Naive thymus-derived CD8-positive, alpha-beta T cell (primary cell): ENCODE measurements at places on chromosomes 4 and X. TPM values are rescaled to one million over a fixed set of nuclear protein-coding genes. Genes with fewer than 3 reads are reported as not detected.
A peak's percentile ranks its signal among the peaks of the same experiment; 100 is the strongest.

GRCh38 chr4:4524364-4524763 lies 17.5 kb downstream of the STX18 start:
- peaks cover 4% of the 10 kb centered on the region for H3K36me3 ChIP-seq
- H3K27ac ChIP-seq: peak overlapping the region; percentile 78
- H3K27me3 ChIP-seq: no peaks in the 10 kb centered on the region
- peak overlapping the region; percentile 59 for H3K4me3 ChIP-seq
- DNase-seq: no peak

Gene CENPE
- total RNA-seq: 0.44 TPM

GRCh38 chr4:158459085-158459820 lies 62.4 kb upstream of the RXFP1 start:
- H3K4me3 ChIP-seq: no peak overlapping the region
- H3K36me3 ChIP-seq: no peaks in the 10 kb centered on the region
- H3K4me1 ChIP-seq: no peaks in the 10 kb centered on the region
- H3K27me3 ChIP-seq: peaks cover 1% of the 10 kb centered on the region
- no peak for DNase-seq

Gene FGF13
- not detected for total RNA-seq

Gene MAGEA1
- not detected for total RNA-seq

Gene ARX
- total RNA-seq: not detected

Gene OTC
- total RNA-seq: not detected

- no peak for DNase-seq
- no peaks in the 10 kb centered on the region for H3K36me3 ChIP-seq
- peaks cover 2% of the 10 kb centered on the region for H3K4me1 ChIP-seq
- no peak overlapping the region for H3K4me3 ChIP-seq
- H3K27me3 ChIP-seq: no peaks in the 10 kb centered on the region
Measured at GRCh38 chrX:123590842-123591486, 141.9 kb downstream of the THOC2 start.

Gene OPHN1
- 0.05 TPM for total RNA-seq

DNA sequence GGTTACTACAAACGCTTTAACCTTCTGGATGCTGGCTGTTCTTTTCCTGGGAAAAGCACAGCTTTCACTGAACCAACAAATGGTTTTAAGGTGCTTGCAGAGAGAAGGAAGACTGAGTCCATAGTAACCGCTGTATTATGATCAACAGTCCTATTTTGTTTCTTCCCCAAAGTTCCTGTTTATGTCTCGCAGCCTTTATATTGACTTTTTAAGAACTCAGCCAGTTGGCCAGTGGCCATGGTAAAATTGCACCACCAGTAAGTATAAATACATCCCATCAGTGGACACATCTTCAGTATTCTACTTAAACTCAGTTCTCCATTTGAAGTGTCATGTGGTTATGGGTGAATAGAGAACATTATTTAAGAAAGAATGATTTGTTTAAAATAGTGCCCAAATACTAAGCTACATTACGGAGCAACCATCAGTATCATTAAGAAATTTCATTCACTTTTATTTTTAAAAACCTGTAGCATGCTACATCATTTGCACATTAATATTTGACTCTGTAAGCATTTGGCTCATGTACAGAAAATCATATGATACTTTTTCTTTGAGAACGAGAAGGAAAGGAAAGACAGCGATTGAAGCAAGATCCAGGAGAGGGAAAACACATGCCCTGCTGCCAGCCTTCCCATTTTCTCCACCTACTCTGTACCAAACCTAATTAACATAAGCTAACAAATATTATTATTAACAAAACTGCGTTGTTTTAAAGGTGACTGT lies 287.0 kb downstream of the ARHGAP24 start:
- H3K4me3 ChIP-seq: no peak overlapping the region
- H3K27ac ChIP-seq: no peak overlapping the region
- no peak for DNase-seq
- no peaks in the 10 kb centered on the region for H3K36me3 ChIP-seq

Gene CHM
- 20.4 TPM for total RNA-seq

Gene CPZ
- not detected for total RNA-seq

Gene ADRA2C
- not detected for total RNA-seq

Gene SLC2A9
- total RNA-seq: 3.0 TPM

DNA sequence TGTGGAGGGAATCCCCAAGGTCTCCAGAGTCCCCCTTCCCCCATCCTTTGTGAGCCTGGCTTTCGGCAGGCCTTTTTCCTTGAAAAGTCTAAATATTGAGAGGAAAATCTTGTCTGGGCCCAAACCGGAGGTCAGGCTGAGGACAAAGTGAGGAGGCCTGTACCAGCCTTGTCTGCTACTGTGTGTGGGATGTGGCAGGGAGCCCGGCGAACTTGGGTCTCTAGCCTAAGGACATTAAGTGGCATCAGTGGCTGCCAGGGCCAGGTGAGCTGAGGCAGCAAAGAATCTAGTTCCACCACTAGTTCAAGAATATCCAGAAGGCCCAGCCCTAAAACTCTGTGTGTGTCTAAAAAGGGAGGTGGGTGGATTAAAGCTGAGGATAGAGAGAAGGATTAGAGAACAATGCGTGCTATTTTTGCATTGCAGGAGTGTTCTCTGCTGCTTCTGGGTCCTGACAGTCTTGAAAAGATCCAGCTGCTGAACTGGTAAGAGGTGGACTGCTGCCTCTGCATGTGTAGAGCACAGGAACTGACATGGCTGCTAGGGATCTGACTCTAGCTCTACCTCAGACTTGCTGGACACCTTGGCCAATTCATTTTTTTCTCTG lies 1.2 kb upstream of the AMER1 start:
- H3K27ac ChIP-seq: peak overlapping the region; percentile 92
- peaks cover 26% of the 10 kb centered on the region for H3K4me1 ChIP-seq
- peak overlapping the region; percentile 95 for H3K4me3 ChIP-seq
- H3K27me3 ChIP-seq: no peaks in the 10 kb centered on the region

- no peaks in the 10 kb centered on the region for H3K36me3 ChIP-seq
- H3K27ac ChIP-seq: no peak overlapping the region
- DNase-seq: no peak
- H3K4me3 ChIP-seq: no peak overlapping the region
Measured at GRCh38 chr4:181820553-181820952, 422.6 kb upstream of the TENM3 start.

DNA sequence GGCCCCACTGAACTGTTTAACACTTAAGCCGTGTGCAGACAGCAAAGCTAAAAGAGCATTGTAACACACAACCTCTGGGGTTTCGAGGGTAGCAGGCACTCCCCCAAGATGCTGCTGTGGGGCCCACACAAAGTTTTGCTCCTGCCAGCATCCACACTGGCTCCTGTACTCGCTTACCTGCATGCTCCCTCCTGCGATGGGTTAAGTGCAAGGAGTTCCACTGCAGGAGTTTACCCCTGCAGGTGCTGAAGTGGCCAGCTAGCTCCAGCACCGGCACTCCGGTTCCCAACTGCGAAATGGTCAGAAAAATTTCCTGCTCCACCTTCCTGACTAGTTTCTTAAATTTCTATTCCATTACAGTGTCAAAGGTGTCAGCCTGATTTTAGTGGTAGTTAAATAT lies 443.5 kb downstream of the PCDH10 start:
- H3K4me3 ChIP-seq: no peak overlapping the region
- no peaks in the 10 kb centered on the region for H3K27me3 ChIP-seq
- no peaks in the 10 kb centered on the region for H3K36me3 ChIP-seq
- no peak for DNase-seq
- H3K27ac ChIP-seq: no peak overlapping the region

Gene SORCS2
- not detected for total RNA-seq

DNA sequence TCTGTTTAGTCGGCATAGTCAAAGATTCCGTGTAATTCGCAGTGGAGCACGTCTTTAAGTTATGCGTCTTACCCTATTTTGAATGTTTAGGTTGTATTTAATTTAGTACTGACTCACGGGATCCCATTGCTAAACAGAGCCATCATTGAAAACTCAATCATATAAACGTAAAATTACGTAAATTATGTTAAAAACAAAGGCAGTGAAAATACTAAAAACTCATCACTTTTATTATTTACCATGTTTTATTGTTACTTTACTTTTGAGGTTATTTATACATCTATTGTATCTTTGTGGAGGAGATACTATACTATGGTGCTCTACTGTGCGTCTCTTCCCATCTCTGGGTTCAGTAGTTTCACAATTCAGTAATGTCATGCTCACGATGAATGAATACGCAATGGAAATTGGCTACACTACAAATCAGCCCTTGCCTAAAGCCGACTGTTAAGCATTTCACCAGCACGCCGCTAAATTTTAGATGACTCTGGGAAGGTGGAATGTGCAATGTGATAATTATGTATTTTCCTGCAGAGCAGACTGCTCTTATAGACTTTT lies 944 bp downstream of the FUNDC2 start:
- H3K27ac ChIP-seq: peak overlapping the region; percentile 97
- H3K4me3 ChIP-seq: peak overlapping the region; percentile 85
- peaks cover 32% of the 10 kb centered on the region for H3K4me1 ChIP-seq
- H3K36me3 ChIP-seq: peaks cover 3% of the 10 kb centered on the region

- no peak for DNase-seq
- no peaks in the 10 kb centered on the region for H3K4me1 ChIP-seq
- no peaks in the 10 kb centered on the region for H3K36me3 ChIP-seq
Measured at GRCh38 chr4:19285146-19285545, 966.6 kb upstream of the SLIT2 start.

- no peak for DNase-seq
- H3K27ac ChIP-seq: no peak overlapping the region
- no peak overlapping the region for H3K4me3 ChIP-seq
- no peaks in the 10 kb centered on the region for H3K27me3 ChIP-seq
Measured at GRCh38 chrX:13254076-13254785, 65.6 kb downstream of the ATXN3L start.

GRCh38 chrX:110280954-110281353 lies 36.9 kb downstream of the AMMECR1 start:
- no peak for DNase-seq
- no peak overlapping the region for H3K27ac ChIP-seq
- H3K36me3 ChIP-seq: peaks cover 8% of the 10 kb centered on the region
- no peak overlapping the region for H3K4me3 ChIP-seq
- H3K27me3 ChIP-seq: no peaks in the 10 kb centered on the region
- peaks cover 12% of the 10 kb centered on the region for H3K4me1 ChIP-seq

GRCh38 chr4:80097400-80098177 lies 24.6 kb upstream of the ANTXR2 start:
- H3K4me3 ChIP-seq: no peak overlapping the region
- H3K4me1 ChIP-seq: peaks cover 4% of the 10 kb centered on the region
- DNase-seq: no peak
- H3K27ac ChIP-seq: no peak overlapping the region
